Pancreas (tissue), 10 donors: ENCODE measurements at places on chromosomes 5 and 9.

DNA sequence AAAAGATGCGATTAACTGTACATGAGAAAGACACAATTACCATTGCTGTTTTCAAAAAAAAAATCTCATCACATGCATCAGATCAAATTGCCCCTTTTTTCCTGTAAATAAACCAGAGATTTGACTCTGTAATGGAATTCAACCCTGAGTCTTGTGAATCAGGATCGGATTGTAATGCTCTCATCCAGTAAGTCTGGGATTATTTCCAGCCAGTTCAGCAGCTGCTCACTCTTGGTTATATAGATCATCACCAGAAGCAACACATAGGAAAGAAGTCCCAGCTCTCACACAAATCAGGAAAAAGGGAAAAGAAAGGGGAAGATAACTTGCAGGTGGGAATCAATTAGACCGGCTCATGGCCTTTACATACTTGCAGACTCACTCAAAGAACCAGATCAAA is 97.8 kb upstream of the SPOCK1 start:
- no peak for DNase-seq

GRCh38 chr5:31553863-31554262 is 21.8 kb downstream of the C5orf22 start:
- no peak for DNase-seq

- DNase-seq = no peak
Observed at GRCh38 chr9:98634685-98635336, 73.9 kb downstream of the GABBR2 start.

DNA sequence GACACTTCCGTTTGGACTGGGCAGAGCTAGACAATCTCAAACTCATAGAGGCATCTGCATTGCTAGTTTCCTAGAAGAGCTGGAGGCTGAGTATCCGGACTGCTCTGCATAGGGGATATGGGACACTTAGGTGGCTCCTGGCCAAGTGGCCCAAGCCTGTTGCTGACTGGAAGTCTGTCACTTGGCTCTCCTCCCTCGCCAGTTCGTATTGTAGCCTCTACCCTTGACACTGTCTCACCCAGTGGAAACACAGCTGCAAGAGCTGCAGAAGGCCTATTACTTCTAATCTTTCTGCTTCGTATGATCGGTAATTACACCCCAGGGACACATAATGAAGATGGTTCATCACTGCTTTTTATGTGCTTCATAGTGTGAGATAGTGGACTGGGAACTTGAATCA is 34.7 kb downstream of the ITGA1 start:
- no peak for DNase-seq

GRCh38 chr5:73460133-73460532 is 11.6 kb upstream of the FOXD1 start:
- no peak for DNase-seq

DNA sequence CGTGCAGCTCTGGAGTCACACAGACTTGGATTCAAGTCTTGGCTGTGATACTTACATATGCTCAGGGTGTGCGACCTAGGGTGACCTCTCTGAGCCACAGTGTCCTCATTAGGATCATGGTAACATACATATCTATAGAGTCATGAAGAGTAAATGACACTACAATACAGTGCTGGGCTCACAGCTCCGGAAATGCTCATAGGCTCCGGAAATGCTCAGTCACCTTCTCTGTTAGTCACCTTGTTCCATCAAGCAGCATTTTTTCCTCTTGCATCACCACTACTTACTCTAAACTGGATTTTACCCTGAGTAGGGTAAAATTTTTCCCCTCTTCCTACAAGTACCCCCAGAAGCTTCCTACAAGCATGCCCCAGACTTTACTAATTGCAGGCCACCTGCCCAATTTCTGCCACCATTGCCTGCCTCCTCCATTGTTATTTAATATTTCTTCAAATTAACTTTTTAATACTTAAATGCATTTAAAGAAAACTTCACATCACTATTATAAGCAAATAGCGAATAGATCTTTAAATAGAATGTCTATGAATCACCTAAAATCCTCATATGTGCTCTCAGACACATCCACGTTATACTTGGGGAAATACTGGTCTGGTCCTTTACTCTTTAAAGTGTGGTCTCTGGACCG is 147.6 kb upstream of the SPRY4 start:
- DNase-seq = no peak
